Stimulated activated CD4-positive, alpha-beta T cell treated with anti-CD3 and anti-CD28 coated beads, Interleukin-12 subunit alpha, Interleukin-12 subunit beta, amount 100 ng/mL, for 24 hours (primary cell): ENCODE measurements at places on chromosomes 4 and X.

- DNase-seq = no peak
These were observed 4.2 kb downstream of the CXorf65 start for GRCh38 chrX:71102292-71102691.

GRCh38 chrX:51776851-51777250 lies 33.6 kb downstream of the GSPT2 start:
- DNase-seq = no peak

DNA sequence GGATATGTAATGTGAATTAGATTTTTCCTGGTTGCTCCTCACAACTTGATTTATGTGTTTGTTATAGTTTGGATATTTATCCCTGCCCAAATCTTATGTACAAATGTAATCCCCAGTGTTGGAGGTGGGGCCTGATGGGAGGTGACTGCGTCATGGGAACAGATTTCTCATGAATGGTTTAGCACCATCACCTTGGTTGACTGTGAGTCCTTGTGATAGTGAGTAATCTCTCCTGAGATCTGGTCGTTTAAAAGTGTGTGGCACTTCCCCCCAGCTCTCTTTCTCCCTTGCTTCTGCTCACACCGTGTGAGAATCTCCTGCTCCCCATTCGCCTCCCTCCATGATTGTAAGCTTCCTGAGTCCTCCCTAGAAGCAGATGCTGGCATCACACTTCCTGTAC lies 2.2 kb downstream of the MID2 start:
- no peak for DNase-seq

GRCh38 chrX:133838761-133839676 lies 146.4 kb downstream of the GPC3 start:
- DNase-seq = no peak

GRCh38 chr4:153335665-153336064 lies 8.8 kb upstream of the MND1 start:
- no peak for DNase-seq

- no peak for DNase-seq
These were observed 23.3 kb downstream of the SPARCL1 start for GRCh38 chr4:87505862-87506261.

DNA sequence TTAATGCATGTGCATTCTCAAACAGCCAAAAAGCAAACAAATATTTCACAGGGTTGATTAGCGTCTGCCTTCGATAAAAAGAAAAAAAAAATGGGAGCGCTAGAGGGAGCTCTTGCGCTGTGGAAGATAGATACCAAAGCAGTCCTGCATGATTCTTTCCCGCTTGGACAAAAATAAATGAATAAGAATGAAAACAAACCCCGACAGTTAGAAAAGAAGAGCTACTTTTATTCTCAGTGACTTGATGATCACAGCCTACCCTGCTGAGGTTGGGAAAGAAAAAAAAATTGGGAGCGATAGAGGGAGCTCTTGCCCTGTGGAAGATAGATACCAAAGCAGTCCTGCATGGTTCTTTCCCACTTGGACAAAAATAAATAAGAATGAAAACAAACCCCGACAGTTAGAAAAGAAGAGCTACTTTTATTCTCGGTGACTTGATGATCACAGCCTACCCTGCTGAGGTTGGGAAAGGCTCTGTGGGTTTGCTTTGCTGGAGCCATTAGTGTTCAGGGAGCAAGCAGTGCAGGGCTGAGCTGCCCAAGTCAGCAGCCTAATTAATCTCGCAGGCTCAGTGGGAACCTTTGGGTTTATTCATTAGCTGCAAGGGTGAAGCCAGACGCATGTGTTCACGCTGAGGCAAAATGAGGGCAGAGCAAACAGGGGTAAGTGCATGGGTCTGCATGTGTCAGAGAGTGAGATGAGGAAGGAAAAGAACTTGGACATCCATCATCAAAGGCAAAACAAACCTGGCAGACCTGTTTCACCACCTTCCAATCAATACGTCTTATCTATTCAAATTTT lies 249.3 kb upstream of the PRKX start:
- no peak for DNase-seq

DNA sequence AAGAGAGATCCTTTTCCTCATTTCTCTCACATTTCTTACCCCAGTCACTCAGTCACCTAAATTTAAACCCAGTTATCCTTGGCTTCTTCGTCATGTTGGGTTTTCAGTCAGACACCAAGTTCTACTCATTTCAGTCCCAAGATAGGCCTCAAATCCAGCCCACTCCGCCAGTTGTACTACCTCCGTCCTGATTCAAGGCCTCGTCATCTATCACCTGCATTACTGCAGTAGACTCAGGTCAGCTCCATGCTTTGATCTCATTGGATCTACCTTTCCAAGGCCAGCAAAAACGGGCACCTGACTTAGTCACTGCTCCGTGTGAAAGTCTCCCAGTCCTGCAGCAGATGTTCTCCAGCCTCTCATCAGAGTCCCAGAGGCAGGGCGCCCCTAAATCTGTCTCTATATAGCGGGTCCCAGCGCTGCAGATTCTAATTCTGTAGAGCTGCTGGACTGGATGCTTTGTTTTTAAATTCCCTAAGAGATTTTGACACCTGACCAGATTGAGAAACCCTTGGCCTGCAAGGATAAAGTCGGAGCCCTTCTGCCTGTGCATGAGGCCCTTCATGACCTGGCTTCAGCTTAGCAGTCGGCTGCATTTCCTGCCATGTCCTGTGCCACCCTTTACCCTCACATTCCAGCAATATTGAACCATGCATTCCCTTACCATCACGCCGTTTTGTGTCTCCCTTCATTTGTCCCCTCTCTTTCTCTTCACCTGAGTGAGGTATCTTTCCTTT lies 53.7 kb downstream of the ZFX start:
- DNase-seq = no peak
